NCI-H524 treated with DMSO at 0.1 percent for 48 hours (cell line): ENCODE measurements at places on chromosomes 4 and X.

GRCh38 chrX:150370589-150371312 lies 7.6 kb downstream of the MAMLD1 start:
- DNase-seq = no peak

DNA sequence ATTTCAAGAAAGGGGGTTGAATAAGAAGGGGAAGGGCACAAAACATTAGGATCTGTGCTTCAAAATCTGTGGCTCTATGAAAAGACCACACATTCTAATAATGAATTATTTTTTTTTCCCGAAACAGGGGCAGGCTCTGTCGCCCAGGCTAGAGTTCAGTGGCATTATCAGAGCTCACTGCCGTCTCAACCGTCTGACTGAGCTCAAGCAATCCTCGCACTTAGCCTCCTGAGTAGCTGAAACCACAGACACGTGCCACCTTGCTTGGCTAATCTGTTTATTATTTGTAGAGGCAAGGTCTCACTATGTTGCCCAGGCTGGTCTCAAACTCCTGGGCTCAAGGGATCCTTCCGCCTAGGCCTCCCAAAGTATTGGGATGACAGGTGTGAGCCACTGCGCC lies 33.4 kb downstream of the ACSL1 start:
- DNase-seq = no peak

GRCh38 chrX:139204898-139205667 lies 325.5 kb upstream of the F9 start:
- no peak for DNase-seq

DNA sequence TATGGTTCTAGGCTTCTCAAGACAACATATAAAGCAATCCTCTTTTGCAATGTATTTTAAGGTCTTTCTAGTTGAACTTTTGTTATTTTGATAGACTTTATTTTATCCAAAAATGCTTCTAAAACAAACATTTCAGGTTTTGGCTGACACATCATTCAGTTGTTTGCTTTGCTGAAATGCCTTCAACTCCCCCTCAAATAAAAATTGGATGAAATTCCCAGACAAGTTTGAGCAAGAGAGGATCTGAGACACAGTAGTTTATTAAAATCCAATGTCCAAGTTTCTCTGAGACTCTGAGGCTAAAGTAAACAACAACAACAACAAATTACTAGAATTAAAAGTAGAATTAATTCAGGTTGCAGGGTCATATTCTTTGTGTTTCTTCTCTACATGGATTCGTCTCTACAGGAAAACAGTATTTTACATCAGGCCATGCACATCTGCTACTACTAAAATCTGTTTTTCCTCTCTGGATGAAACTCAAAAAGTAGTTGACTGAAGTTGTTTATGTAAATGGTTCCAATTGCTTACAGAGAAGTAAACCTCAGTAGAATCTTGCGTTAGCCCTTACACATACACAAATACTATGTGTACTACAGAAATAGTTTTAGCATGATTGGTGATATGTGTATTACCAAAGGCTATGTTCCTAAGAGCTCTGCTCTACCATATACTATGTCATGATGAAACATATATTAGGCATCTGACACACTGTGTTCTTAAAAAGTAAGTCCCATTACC lies 64.9 kb downstream of the PRSS12 start:
- DNase-seq = no peak

DNA sequence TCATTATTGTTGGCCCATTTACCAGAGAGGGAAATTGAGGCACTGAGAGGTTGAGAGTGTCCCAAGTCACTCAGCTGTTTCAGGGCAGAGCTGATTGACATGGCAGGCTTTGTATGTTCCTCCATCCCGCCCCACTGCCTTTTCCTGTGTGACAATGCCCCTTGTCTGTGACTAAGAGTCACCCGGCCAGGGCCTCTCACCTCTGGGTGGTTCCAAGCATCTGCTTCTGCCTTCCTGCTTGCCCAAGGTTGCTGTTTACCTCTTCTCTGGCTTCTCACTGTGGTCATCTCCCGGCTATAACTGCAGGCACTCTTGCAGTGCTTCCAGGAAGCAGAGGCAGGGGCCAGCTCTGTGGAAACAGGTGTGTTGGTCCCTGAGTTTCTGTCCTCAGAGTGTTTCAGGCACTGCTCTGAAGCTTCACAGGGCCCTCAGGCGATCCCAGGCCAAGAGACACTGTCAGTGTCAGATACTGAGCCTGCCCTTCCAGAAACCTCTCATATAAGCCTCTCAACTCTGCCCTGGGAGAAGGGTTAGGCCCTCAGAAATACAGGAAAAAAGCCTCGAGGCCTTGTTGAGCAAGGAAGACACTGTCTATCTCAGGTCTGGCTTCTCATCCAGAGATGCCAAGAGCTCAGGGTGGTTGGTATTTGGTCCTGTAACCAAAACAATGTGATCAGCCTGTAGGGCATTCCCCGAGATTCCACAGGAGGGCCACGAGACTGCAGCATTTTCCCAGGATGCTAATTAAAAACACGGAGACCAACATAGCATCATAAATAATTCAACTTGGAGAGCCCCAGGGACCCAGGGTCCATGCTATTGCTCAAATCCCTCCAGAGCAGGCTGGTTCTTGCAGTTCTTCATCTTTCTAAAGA lies 42.0 kb upstream of the PROM1 start:
- DNase-seq = no peak

- no peak for DNase-seq
Observed at GRCh38 chrX:94758130-94758529, 1084.1 kb downstream of the FAM133A start.

DNA sequence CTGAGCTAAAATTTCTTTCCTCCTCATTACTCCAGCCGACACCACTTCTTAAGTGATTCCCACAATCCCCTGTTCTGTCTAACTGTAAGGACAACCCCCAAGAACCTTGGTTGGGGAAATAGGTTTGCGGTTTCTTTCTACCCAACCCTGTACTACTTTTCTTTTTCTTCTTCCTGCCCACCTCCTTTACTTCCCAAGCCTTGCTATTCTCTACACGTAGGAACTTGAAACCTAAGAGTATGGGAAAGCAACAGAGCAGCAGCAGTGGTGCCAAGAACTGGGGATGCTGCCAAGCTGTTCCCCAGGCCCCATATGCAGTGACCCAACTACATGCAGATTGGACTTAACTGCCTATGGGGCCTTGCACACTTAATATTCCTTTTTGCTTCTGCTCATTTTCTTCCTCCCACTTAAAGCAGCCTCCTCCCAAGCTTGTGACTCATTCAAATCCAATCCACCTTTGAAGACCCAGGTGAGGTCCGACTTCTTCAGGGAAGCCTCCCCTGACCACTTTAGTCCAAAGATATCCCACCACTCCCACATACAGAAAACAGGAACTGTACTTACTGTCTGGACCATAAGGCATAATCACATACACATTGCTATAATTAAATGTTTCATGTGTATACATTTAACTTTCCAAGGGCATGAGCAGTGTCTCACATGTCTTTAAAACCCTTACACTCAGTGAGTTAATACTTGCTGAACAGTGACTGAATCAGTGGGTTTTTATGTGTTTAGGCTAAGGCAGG lies 1.7 kb downstream of the FAM120C start:
- no peak for DNase-seq

- DNase-seq = no peak
Observed at GRCh38 chrX:150270622-150271021, 92.5 kb upstream of the MAMLD1 start.

DNA sequence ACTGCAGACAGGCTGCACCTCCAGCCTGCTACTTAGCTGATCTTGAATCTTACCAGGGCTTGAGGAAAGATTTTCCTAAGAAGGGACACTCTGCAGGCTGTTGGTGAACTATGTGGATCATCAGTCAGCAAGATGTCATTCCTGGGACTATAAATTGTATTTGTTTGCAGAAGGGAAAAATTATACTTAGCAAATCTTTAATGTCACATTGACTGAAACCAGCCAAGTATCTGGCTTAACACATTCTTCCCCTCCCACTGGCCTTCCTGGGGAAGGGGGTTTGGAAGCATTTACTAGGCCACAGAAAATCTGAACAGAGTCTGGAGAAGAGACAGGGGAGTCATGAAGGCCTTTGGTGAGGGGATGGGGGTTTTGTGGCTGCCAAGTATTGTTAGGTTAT lies 156.7 kb upstream of the EOLA2 start:
- DNase-seq = no peak

GRCh38 chrX:8042304-8042703 lies 115.1 kb upstream of the PNPLA4 start:
- DNase-seq = no peak

GRCh38 chr4:8318509-8318908 lies 49.0 kb downstream of the HTRA3 start:
- DNase-seq = no peak

- DNase-seq = no peak
Observed at GRCh38 chr4:140423106-140423505, 4.3 kb downstream of the CLGN start.
